Adrenal gland (tissue), 19 donors: ENCODE measurements at places on chromosomes 2 and 18. TPM values are rescaled to one million over a fixed set of nuclear protein-coding genes. Genes with fewer than 3 reads are reported as not detected.

DNA sequence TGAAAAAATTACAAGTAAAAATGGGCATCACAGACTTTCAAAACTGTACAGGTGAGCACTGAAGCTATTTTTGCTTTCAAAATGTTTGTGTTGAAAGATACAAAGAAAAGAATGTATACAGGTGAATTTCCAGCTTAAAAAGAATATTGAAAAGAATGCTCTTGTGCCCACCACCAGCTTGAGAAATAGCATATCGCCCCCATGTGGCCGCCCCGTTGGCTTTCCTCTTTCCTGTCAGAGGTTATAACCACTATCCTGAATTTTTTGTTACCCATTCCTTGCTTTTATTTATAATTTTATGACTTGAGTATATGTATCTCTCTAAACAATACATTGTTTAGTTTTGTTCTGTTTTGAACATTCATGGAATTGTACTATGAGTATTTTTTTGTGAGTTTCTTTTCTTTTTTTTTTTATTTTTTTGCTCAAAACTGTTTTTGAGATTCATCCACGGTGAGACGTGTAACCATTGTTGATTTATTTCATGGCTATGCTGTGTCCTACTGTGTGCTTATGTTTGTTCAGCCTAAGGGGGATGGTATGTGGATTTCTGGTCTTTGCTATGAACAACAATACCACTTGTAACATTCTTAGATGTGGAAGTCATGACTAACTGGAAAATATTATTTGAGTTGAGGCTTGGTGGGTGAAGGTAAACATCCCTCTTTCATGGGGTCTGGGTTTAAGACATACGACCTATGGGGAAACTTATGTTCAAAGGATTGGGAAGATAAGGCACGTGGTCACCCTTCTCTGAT lies 11.6 kb downstream of the TRPM8 start:
- peak; percentile 26 for DNase-seq
- no peak overlapping the region for H3K4me3 ChIP-seq
- H3K27ac ChIP-seq: no peak overlapping the region
- no peaks in the 10 kb centered on the region for H3K4me1 ChIP-seq
- H3K36me3 ChIP-seq: no peaks in the 10 kb centered on the region

- DNase-seq: no peak
- H3K27me3 ChIP-seq: no peaks in the 10 kb centered on the region
- no peak overlapping the region for H3K4me3 ChIP-seq
- H3K27ac ChIP-seq: no peak overlapping the region
Measured at GRCh38 chr2:34291076-34291475, 692.0 kb upstream of the FAM98A start.

DNA sequence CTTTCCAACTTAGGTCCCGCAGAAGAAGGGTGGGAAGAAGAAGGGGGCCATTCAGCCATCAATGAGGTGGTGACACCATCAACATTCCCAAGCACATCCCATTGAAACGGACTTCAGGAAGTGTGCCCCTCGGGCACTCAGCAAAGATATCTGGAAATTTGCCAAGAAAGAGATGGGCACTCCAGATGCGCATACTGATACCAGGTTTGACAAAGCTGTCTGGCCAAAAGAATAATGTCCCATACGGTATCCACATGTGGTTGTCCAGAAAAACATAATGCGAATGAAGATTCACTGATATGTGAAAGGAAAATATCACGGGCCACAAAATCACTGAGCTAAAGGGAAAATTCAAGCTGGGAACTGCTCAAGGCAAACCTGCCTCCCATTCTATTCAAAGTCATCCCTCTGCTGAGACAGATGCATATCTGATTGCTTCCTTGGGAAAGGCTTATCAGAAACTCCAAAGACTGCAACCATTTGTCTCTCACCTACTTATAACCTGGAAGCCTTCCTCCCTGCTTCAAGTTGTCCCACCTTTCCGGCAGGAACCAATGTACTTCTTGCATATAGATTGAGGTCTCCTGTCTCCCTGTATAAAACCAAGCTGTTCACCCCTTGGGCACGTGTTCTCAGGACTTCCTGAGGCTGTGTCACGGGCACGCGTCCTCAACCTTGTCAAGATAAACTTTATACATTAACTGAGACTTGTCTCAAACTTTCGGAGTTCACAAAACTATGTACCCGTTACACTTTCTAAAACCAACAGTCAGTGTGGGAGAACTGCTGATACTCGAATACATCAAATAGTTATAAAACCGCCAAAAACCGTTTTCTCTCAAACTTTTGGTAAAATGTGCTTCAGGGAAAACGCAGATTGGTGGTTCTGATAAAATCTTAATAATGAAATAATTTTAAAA lies 1.3 kb upstream of the PDK1 start:
- no peaks in the 10 kb centered on the region for H3K27me3 ChIP-seq
- peak overlapping the region; percentile 92 for H3K4me3 ChIP-seq
- no peaks in the 10 kb centered on the region for H3K36me3 ChIP-seq

FLACC1 gene
- 2.7 TPM for polyA plus RNA-seq

IL1F10 gene
- not detected for polyA plus RNA-seq

DNA sequence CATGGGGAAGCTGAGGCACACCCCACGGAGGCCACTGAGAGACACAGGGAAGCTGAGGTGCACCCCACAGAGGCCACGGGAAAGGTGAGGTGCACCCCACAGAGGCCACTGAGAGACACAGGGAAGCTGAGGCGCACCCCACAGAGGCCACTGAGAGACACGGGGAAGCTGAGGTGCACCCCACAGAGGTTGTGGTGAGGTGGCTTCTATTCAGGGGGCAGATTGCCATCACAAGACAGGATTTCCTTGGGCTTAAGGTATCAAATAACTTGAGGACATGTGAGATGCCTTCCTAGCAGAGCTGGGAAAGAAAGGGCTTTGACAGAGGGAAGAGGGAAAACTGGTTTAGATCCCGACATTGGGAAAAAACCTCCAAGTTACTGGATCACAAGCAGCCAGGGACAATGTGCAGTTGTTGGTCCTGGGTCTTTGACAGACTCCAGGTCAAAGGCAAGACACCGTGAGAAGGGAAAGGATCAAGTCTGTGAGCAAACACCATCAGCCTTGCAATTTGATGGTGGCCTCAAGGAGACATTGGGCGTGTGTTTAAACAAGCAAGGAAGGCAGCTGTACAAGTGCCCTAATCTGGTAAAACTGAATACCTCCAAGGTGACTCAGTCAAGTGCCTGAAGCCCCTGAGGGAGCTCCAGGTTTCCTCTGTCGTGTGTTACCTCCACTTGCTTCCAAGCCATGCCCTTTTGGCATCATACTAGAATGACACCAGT lies 133.2 kb upstream of the EPAS1 start:
- H3K4me1 ChIP-seq: no peaks in the 10 kb centered on the region
- no peaks in the 10 kb centered on the region for H3K27me3 ChIP-seq
